ENCODE measurements at places on chromosomes 3 and 15.

DNA sequence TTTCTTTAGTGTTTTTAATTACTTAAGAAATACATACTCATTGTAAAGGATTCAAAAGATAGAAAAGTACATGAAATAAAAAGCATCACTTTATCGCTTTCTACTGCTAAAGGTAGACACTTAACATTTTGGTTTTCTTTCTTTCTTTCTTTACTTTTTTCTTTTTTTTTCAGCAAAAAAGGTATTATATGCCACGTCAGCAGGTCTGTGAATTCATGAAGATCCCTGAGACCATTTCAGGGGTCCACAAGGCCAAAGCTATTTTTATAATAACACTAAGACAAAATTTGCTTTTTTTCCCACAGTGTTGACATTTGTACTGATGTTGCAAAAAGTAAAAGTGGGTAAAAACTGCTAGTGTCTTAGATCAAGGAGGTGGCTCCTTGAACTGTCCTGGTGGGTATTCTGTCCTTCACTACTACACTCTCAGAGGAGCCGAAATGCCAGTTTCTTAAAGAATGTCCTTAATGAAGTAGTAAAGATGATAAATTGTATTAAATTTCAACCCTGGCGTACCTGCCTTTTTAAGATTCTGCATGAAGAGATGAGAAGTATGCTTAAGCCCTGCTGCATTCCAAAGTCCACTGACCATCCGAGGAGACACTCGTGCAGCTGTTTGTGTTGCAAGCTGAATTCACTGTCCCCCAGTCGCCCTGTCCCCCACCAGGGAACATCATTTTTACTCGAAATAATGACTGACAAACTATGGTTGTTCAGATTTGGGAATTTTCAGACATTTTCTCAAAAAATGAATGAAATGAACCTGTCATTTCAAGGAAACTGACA is 106.7 kb upstream of the PIAS1 start:
- no peak for DNase-seq

DNA sequence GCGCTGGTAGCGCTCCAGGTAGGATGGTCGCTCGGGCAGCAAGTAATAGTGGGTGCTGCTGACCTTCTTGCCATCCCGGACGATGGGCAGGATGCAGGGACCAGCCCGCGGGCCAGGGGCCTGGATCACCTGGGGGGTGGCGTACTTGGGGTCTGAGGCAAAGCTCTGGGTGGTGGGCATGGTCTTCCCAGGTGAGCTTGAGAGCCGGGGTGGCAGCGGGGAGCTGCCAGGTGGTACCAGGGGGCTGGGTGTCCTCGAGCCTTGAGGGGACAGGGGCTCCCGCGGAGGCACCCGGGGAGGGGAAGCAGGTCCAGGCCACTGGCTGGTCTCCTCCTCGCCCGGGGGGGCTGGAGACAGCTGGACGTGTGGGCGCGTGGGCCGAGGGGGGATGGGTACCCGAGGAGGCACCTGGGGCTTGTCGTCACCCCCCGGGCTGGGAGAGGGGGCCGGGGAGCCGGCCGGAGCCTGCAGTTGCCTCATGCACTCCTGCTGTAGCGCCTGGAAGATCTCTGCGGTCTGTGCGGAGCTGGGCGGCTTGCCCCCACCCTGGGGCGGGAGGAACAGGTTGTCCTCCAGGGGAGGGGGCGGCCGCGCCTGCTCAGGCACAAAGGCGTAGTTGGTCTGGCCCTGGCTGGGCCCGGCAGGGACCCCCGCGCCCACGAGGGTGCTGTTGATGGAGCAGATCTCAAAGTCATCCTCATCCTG is 40.6 kb downstream of the TNK2 start:
- no peak for DNase-seq

- DNase-seq, result no peak
These were observed 55.9 kb downstream of the EOMES start for GRCh38 chr3:27666272-27666671.

GRCh38 chr3:144039661-144040060 is 68.0 kb downstream of the DIPK2A start:
- no peak for DNase-seq

- no peak for DNase-seq
These were observed 48.2 kb upstream of the ARPP19 start for GRCh38 chr15:52617026-52617425.

DNA sequence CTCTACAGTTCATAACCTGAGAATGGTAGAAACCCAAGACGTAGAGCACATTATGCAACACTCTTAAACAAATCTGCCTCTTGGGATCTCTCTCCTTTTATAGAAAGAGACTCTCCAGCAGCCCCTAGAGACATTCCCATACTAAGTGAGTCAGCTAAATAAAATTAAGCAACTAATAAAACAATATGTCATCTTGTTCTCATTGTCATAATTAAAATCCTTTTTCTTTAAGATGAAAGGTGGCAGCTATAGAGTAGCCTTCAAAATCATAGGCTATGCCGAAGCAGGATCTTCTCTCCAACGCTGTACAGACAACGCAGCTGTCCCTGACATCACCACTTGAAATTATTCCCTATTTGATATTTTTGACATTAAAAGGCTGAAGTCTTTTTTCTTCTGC is 790.0 kb downstream of the FHIT start:
- no peak for DNase-seq

DNA sequence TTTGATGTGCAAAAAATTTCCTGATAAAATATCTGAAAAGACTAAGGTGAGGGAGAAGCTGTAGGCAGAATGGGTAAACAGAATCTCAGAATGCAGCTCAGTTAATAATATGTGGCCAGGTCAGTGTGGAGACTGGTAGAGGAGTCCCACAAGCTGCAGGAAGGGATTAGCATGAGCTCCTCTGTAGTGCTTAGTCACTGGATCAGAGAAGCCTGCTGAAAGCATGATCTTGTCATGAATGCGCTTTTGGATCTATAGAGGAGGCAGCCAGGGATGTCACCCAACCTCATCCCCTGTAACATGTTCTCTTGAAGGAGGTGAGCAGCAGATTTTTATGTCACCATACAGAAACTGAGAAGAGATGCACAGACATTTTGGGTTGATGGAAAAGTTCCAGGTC is 1035.3 kb upstream of the GBE1 start:
- DNase-seq, result no peak

GRCh38 chr15:63323798-63324563 is 46.6 kb downstream of the APH1B start:
- DNase-seq, result no peak

DNA sequence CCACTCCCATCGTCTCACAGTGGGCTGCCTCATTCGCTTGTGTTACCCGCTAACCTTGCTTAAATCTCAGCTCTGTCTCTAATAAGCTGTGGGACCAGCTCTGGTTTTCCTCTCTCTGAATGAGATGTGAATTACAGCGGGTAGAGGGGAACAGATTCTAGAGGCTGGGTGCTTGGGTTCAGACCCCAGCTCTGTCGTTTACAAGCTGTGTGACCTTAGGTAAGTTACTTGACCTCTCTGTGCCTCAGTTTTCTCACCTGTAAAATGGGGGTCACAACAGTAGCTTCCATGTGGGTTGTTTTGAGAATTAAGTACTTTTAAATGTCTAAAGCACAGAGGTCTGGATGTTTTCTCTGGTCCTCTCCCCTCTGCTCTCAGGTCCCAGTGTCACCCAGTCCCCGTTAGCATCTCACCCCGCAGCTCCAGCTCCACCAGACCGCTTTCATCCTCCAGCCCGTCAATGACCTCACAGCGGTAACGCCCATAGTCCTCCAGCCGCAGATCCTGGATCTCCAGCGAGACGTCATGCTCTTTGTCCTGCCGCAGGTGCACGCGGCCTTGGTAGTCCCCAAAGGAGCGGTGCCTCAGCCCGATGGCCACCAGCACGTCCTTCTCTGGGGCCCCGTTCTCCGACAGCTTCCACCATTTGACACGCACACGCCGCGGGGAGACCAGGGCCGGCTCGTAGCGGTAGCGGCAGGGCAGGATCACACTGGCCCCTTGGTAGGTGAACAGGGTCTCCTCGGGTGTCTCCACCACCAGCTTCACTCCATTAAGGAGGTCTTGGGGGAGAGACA is 14.2 kb downstream of the HAPLN3 start:
- no peak for DNase-seq

DNA sequence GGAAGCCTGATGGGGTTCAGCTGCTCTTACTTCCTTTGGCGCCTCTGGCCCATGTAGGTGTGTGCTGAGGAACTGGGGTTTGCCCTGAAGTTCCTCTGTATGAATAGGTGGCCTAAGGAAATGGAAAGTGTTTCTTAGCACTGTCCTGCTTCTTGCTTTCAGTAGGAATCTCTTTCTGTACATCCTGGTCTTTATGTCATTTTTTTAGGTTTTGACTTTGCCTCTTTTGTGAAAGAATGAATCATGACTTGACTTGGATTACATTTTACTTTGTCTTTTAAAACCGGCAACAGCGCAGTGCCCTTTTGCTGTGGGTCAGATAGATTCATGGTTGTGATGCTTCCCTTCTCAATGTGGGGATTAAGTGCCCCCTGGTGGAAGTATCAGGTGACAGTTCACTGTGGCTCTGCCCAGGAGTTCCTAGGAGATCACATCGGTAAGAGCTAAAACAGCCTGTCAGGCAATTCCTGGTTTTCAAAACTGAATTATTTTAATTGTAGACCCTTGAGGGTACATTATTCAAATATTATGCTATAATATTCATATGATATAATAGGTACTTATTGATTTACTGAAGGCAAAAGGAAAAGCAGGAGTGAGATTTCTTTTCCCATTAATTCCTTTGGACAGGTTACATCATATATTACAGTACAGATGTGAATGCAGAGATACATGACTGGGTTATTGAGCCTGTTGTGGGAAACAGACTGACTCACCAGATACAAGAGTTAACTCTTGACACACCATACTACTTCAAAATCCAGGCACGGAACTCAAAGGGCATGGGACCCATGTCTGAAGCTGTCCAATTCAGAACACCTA is 95.4 kb downstream of the HCN4 start:
- peak; percentile 36 for DNase-seq

DNA sequence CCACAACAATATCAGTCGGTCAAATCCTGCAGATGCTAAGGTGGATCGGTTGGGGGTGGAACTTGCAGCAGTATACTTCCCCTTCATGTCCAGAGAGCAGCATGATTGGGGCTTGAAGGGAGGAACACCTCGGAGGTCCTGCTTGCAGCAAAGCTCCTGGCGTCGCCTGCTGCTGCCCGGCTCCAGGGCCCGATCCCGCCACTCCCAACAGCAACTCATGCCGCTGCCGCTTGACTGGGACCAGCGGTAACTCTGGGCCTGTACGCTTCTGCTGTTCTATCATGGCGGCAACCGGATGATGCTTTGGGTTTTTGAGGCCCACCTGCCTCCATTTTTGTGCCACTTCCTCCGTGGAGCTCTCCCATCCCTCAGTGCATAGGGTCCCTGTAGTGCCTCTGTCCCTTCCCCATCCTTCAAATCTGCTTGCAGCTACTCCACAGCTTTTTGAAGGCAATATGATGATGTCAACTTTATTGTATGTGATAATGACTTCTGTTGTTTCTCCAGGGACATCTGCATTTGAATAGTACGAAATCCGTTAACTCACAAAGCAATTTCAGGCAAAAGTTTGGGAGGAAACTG is 56.3 kb downstream of the KCNAB1 start:
- DNase-seq, result no peak

DNA sequence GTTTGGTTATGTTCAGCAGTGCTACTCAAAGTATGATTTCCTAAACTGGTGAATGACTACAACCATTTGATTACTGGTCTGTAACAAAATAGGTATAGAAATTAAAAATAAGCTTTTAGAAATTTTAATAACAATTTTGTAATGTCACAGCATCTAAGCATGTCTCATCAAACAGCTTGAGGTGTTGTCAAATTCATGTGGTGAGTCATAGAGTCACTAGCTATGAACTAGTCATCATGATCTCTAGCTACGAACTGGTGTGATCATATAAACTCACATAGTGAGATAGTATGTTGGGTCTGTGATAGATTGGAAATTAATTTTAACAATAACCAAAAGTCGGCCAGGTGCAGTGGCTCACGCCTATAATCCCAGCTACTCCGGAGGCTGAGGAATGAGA is 213.9 kb upstream of the RBMS3 start:
- no peak for DNase-seq

- no peak for DNase-seq
These were observed 27.6 kb upstream of the UBP1 start for GRCh38 chr3:33467786-33468185.

- DNase-seq, result no peak
These were observed 30.1 kb downstream of the SST start for GRCh38 chr3:187639927-187640568.

- DNase-seq, result no peak
These were observed 107.1 kb downstream of the OXSM start for GRCh38 chr3:25897019-25897418.

DNA sequence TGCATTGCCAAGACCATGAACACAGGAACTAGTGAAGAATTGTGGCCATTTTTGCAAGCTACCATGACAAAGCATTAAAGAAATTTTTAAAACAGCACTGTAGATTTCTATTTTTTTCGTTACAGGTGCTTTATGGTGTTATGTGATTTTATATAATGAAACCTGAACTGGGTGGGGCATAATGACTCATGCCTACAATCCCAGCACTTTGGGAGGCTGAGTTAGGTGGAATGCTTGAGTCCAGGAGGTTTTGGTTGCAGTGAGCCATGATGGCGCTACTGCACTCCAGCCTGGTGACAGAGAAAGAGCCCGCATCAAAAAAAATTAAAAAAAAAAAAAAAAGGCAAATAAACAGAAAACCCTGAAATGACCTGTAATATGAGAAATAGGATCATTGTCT is 846.7 kb downstream of the EPHA3 start:
- no peak for DNase-seq

DNA sequence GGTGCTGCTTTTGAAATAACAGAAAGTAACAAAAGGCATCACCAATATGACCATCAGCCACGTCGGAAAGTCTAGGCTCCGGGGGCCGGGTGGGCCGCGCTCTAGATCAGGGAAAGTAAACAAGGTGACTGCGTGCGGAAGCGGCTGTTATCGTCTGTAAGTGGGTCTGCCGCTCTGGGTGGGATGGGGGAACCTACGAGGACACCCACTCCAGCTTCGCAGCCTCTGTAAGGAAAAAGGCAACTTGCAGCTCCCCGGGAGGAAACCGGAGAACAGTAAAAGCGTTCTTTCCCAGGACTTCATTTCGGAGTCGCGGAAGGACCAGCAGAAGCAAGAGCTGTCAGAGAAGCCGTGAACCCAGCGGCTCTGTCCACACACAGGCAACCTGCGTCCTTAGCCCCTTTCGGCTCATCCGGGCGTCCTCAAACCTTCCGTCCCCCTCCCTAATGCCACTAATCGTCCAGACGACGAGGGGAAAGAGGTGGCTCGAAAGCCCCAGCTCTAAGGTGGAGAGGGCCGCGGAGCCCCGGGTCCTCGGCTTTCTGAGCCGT is 461 bp downstream of the XRN1 start:
- DNase-seq, result peak; percentile 25

DNA sequence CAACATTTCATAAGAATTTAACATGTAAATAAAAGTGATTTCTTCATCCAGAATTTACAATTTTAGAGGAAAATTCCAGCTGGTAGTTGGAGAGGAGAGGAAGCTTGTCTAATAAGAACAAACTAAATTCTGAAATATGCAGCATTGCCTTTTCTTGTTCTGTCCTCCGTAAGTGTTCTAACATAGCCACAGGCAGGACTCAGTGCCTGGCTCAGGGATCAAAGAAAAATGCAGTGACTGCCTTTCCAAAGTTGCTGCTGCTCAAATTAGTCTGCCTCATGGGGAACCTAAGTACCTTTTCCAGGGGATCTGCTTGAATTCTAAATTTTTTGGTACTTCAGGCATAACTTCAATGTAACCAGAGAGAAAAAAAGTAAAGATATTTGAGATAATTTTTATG is 713.0 kb upstream of the CADM2 start:
- DNase-seq, result no peak

GRCh38 chr3:188170461-188171459 is 16.8 kb downstream of the LPP start:
- peak; percentile 32 for DNase-seq

- DNase-seq, result no peak
These were observed 21.8 kb upstream of the CLDN18 start for GRCh38 chr3:137988152-137988551.

Measured in activated gamma-delta T cell treated with Interleukin-2 at 50 U/mL for 16 hours (primary cell).